ENCODE measurements at places on chromosomes 3 and 15.

DNA sequence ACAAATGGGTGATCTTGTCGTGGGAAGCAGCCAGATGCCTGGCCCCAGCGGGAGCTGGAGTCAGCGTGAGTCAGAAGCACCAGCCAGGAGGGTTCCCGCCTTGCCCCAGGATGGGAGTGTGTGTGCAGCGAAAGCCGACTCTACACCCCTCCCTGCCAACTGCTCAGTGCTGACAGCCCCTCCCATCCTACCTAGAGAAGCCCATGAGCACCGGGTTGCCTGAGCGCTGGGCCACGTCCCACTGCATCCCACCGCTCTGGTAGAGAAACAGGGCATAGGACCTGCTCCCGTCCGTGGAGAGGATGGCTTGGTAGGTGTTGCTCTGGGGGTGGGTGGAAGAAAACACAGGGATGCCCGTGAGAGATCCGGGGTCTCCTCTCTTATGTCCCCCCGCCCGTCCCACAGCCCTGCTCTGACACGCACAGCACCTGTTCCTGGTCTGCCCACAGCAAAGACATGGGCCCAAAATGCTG lies 42.9 kb downstream of the MUC4 start:
- no peak for DNase-seq

GRCh38 chr3:126960604-126960995 lies 22.3 kb upstream of the PLXNA1 start:
- DNase-seq, result no peak

GRCh38 chr3:47803480-47804025 lies 615 bp downstream of the DHX30 start:
- DNase-seq, result no peak

DNA sequence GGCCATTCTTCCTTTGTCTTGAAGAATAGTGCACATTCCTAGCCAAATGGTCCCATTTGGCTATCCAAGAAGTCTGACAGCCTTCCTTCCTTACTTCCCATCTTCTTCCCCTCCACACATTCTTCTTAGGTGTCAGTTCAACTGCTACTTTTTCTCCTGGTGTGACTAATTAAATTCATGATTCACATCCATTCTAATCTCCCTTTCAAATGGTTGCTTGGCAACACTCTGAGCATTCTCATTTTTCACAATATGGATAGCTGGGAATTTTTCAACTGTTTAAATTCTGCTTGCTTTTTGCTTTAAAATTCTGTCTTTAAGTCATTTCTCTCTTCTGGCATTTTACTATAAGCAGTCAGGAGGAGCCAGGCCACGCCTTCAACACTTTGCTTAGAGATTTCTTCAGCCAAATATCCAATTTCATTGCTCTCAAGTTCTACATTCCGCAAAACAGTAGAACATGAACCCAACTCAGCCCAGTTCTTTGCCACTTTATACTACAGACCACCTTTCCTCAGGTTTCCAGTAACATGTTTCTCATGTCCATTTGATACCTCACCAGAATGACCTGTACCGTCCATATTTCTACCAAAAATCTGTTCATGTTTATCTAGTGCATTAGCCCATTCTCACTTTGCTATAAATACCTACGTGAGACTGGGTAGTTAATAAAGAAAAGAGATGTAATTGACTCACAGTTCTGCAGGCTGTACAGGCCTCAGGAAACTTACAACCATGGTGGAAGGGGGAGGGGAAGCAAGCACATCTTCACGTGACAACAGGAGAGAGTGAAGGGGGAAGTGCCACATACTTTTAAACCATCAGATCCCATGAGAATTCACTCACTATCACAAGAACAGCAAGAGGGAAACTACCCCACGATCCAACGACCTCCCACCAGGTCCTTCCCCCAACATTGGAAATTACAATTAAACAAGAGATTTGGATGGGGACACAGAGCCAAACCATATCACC lies 31.9 kb upstream of the MCF2L2 start:
- no peak for DNase-seq

DNA sequence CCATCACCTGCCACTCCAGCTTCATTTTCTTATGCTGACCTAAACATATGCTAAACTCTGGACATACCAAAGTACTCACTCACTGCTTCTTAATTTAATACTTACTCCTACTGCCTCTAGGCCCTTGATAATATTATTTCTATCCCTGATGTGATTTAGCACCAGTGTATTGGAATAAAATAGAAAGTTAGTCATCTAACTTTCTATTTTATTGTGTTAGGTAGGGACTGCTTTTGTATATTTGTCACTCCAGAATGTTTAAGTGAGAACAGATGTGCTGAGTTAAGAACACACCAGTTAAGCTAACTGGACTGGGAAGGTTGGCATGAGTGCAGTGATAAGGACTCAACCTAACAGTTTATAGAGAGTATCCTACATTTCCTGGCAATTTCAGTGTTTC lies 6.5 kb upstream of the CLDN16 start:
- DNase-seq, result no peak

- DNase-seq, result peak; percentile 10
Measured at GRCh38 chr15:39804026-39804425, 21.4 kb upstream of the FSIP1 start.

DNA sequence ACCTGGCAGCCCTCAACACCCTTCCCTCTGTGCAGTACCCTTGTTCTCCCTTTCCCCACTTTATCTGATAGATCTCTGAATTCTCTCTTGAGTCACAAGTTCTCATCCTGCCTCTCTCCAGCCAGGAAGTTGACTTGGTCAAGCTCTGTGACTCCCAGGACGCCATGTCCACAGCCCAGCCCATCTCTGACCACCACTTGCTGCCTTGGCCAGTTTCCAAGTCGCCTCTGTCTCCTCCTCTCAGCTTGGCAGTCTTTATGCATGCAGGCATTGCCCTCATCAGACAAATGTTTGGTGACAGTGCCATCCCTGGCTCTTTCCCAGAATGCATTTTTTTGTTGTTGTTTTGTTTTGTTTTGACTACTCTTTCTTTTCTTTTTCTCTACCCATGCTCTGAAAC lies 25.7 kb downstream of the ZNF35 start:
- DNase-seq, result no peak

- DNase-seq, result no peak
Measured at GRCh38 chr3:152365126-152365525, 96.4 kb downstream of the MBNL1 start.

DNA sequence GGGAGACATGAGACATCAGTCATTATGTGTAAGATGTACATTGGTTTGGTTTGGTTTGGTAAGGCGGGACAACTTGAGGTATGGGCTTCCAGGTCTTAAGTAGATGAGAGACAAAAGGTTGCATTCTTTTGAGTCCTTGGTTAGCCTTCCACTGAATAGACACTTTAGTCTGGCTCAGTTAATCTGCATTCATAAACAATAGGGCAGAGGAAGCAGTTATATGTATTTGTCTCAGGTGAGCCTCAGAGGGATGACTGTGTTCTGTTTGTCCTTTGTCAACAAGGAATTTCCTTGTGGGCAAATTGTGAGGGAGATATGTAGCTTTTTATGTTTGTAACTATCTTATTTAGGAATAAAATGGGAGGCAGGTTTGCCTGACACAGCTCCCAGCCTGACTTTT lies 50.4 kb downstream of the TCF12 start:
- no peak for DNase-seq

DNA sequence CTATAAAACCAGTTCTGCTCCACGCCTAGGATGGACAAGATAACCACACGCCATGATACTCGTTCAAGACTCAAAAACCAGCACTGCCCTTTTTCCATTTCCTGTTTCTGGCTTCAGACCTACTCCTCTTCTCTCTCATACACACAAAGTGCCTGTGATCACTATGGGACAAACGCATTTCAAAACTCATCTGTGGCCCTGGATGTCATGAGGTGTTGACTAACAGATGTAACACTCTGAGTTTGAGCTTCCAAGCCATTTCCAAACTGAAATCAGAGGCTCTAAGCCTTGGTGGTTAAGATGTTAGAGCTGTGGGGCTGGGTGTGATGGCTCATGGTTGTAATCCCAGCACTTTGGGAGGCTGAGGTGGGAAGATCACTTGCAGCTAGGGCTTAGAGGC lies 55.7 kb upstream of the LMOD3 start:
- no peak for DNase-seq

DNA sequence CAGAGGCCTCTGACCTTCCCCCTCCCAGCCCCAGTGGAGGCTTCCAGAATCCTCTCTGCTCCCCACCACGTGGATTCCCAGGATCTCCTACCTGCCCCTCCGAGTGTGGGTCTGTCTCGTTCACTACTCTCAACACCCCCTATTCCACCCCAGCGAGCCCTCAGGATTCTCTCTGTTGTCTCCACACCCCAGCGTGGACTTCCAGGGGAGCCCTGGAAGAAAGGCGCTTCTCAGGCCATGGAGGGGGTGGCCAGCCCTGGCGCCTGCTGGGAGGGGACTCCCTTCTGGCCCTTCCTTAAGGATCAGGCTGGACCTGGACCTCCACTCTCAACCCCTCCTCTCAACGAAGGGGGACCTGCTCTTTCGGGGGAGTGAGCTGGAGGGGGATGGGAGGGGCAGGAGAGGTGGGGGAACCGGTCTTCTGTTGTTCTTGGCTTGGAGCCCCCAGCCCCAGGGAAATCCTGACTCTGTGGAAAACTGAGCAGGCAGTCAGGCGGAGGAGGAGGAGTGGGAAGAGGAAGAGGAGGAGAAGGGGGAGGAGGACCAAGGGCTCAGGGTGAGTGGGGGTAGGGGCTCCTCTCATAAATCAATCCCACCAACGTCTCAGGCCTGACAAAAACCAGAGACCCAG lies 32.9 kb downstream of the EPHB3 start:
- no peak for DNase-seq

DNA sequence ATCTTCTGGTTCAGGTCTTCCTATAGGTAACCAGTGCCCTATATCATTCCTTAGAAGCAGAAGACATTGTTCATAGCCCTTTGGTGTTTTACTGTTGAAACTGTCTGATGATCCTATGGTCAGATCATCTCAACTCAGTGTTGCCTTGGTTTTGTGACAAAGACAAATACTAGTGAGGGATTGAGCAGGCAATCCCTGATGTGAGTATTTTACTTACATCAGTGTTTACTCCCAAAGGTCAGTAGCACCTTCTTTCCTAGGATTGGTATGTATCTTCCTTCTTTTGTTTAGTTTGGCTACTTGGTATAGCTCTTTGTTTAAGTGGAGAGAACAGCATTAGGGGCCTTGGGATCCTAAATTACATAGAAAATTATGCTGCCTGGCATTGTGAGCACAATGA lies 41.1 kb downstream of the BBS4 start:
- no peak for DNase-seq

DNA sequence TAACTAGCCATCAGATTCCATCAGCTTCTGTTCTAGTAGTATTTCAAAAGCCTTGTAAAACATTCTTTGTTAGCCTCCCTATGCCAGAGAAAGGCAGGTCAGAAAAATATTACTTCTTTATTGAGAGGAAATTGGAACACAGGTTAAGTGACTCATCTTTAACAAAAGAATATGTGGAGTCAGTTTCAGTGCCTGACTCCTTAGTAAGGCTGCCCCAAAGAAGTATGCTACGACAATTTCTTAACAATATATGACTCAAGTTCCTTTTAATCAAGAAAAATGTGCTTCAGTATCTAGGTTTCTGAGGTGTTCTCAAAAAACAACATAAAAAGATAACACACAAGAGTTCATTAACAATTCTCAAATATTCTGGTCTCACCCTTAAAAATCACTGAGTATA lies 139.2 kb downstream of the VPS13C start:
- no peak for DNase-seq

GRCh38 chr15:90563463-90563862 lies 33.7 kb downstream of the CRTC3 start:
- no peak for DNase-seq

- DNase-seq, result peak; percentile 28
Measured at GRCh38 chr3:32685543-32686185, 676 bp downstream of the CNOT10 start.

DNA sequence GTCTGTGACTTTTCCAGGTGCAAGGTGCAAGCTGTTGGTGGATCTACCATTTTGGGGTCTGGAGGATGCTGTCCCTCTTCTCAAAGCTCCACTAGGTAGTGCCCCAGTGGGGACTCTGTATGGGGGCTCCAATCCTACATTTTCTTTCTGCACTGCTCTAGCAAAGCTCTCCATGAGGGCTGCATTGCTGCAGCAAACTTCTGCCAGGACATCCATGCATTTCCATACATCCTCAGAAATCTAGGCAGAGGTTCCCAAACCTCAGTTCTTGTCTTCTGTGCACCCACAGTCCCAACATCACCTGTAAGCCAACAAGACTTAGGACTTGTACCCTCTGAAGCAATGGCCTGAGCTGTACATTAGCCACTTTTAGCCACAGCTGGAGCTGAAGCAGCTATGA lies 694.5 kb upstream of the BCHE start:
- DNase-seq, result no peak

DNA sequence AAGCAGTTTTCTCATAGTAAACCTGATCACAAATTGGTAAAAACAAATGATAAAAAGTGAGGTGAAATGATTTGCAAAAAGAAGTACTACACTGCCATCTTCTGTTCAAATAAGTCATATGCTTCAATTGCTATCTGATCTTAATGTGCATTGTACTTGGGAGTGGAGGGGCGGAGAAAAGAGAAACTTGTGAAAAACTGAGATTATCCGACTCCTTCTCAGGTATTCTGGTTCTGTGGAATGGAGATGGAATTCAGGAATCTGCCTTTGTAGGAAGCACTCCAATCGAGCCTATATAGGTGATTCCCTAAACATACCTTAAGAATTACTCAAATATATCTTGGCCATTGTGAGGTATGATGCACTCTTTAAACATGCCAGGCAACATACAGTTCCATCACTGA lies 180.6 kb downstream of the CHL1 start:
- DNase-seq, result peak; percentile 50

- no peak for DNase-seq
Measured at GRCh38 chr3:165749821-165750220, 87.4 kb downstream of the BCHE start.

GRCh38 chr3:100912976-100913545 lies 80.2 kb downstream of the ABI3BP start:
- DNase-seq, result no peak

- DNase-seq, result no peak
Measured at GRCh38 chr3:29284497-29284896, 3.6 kb downstream of the RBMS3 start.

- DNase-seq, result no peak
Measured at GRCh38 chr3:54784021-54784420, 143.8 kb downstream of the LRTM1 start.

DNA sequence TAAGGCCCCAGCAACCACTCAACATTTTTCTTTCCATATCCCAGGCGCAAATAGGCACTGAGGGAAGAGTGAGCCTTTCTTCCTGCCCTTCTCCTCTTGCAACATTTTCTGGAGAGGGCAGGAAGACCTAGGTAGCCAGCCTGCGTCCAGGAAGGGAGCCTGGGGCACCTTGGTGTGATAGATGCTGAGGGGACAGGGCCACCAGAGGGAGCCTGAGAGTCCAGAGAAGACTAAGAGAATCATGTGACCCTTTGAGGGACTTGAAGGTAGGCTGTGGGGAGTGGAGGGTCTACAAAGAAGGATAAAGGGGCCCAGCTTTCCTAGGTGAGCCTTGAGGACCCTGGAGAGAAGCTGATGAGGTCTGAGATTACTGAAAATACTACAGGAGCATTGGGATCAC lies 346.6 kb downstream of the CNTN6 start:
- DNase-seq, result no peak

DNA sequence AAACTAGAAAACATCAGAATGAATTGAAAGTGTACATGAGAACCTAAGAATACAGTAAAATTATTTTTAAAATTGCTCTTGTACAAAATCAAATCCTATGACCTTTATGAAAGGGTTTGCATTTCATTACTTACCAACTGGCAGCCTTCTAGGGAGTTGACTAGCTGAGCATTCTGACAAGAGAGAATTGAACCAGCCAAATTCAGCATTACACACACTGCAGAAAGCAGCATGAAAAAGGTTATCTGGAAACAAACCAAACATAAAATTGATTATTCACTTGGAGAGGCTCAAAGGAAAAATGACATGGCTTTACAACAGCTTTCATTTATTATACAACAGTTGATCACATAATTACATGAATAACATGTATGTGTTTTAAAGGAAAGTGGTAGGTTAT lies 17.4 kb downstream of the NSMCE3 start:
- no peak for DNase-seq

Data from A549 (cell line).